Astrocyte (in vitro differentiated cells and primary cell): ENCODE measurements at places on chromosomes 6 and 20.

- H3K36me3 ChIP-seq: no peaks in the 10 kb centered on the region
- no peaks in the 10 kb centered on the region for H3K27me3 ChIP-seq
- DNase-seq: peak; percentile 3
- peak overlapping the region; percentile 5 for H3K27ac ChIP-seq
Measured at GRCh38 chr6:103893141-103893581, 966.6 kb downstream of the HACE1 start.

GRCh38 chr6:165222315-165223025, 86.9 kb downstream of the C6orf118 start:
- H3K27ac ChIP-seq: no peak overlapping the region
- no peaks in the 10 kb centered on the region for H3K4me1 ChIP-seq
- no peaks in the 10 kb centered on the region for H3K27me3 ChIP-seq
- no peaks in the 10 kb centered on the region for H3K36me3 ChIP-seq
- H3K4me3 ChIP-seq: no peak overlapping the region
- no peak for DNase-seq

GRCh38 chr6:89430201-89430962, 2.6 kb upstream of the ANKRD6 start:
- peaks cover 9% of the 10 kb centered on the region for H3K27me3 ChIP-seq
- H3K4me1 ChIP-seq: peaks cover 13% of the 10 kb centered on the region
- no peak overlapping the region for H3K4me3 ChIP-seq
- no peak overlapping the region for H3K27ac ChIP-seq
- DNase-seq: peak; percentile 52
- H3K36me3 ChIP-seq: no peaks in the 10 kb centered on the region

GRCh38 chr6:103675807-103676406, 1183.8 kb downstream of the HACE1 start:
- H3K4me3 ChIP-seq: no peak overlapping the region
- H3K27ac ChIP-seq: no peak overlapping the region
- H3K4me1 ChIP-seq: no peaks in the 10 kb centered on the region
- no peaks in the 10 kb centered on the region for H3K27me3 ChIP-seq
- no peaks in the 10 kb centered on the region for H3K36me3 ChIP-seq

- H3K27ac ChIP-seq: no peak overlapping the region
- H3K36me3 ChIP-seq: no peaks in the 10 kb centered on the region
- H3K4me3 ChIP-seq: no peak overlapping the region
Measured at GRCh38 chr20:38116409-38117165, 48.5 kb downstream of the TGM2 start.

DNA sequence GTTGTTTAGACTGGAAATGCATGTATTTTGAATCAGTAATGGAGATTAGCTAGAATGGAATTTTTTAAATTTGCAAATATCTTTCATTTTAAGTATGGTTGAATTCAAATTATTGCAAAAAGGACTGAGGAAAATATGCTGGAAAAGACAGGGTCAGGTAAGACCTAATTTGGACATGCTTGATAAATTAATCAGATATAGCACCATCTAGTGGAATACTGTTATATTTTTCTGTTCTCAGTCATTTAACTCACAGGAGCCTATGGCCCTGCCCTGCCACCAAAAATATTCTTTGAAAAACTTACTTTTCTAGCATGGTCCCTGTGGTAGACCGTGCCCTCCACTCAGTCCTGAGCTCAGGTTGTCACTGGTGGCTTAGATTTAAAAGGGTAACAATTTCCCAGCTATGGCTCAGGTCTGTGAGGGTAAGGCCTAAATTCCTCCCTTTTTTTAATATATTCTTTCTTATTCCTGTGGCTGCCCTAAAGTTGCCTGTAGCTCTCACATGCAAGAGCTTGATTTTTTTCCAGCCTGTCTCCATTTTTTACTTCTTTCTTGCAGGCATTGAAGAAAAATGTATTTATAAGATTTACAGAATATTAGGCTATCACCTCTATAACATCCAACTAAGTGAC, 25.3 kb upstream of the KIAA1586 start:
- H3K4me3 ChIP-seq: no peak overlapping the region
- no peaks in the 10 kb centered on the region for H3K36me3 ChIP-seq
- H3K4me1 ChIP-seq: no peaks in the 10 kb centered on the region
- peak; percentile 33 for DNase-seq
- no peak overlapping the region for H3K27ac ChIP-seq

GRCh38 chr6:34630040-34630439, 66.5 kb downstream of the ILRUN start:
- peaks cover 4% of the 10 kb centered on the region for H3K36me3 ChIP-seq
- DNase-seq: peak; percentile 96

GRCh38 chr6:152441902-152442301, 195.3 kb downstream of the SYNE1 start:
- no peak overlapping the region for H3K4me3 ChIP-seq
- no peaks in the 10 kb centered on the region for H3K36me3 ChIP-seq
- no peak for DNase-seq
- H3K27me3 ChIP-seq: no peaks in the 10 kb centered on the region

DNA sequence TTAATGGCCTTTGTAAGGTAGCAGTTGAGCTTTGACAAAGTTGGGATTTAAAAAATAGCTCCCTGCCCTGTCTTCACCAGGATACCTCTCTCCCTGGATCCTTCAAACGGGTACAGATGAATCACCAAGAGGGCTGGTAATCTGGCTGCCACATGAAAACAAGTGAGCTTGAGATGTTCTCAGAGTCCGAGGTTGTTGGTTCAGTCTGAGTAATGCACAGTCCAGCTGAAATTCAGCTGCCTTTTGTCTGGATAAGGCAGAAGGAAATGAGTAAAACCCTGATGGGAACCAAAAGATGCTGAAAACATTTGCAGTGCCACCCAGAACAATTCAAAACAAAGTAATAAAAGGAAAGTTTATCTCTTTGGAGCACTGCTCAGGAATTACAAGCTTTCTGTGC, 86.8 kb downstream of the GJA1 start:
- peak overlapping the region; percentile 29 for H3K4me3 ChIP-seq
- peak; percentile 97 for DNase-seq
- peaks cover 46% of the 10 kb centered on the region for H3K4me1 ChIP-seq
- H3K27me3 ChIP-seq: no peaks in the 10 kb centered on the region
- H3K27ac ChIP-seq: peak overlapping the region; percentile 100

- no peaks in the 10 kb centered on the region for H3K27me3 ChIP-seq
- no peak overlapping the region for H3K27ac ChIP-seq
- no peaks in the 10 kb centered on the region for H3K36me3 ChIP-seq
- DNase-seq: no peak
- H3K4me3 ChIP-seq: no peak overlapping the region
Measured at GRCh38 chr6:53878808-53879207, 84.0 kb downstream of the LRRC1 start.

DNA sequence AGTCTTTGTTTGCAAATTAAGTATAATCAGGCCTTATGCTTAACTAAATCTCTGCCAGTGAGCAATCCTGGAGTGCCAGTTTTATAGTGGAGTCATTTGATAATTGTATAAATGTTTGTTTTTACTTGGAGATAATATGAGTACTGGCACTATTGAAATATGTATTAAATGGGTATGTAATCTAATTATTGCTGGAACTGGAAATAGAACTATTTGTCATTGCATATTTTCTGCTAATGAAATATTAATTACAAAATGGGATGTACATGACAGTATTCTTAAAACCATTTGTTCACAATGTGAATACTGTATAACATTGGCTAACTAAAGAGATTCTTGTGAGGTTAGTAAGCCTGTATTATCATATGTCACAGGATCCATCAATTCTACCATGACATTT, 20.5 kb upstream of the LMBRD1 start:
- no peaks in the 10 kb centered on the region for H3K36me3 ChIP-seq
- no peak overlapping the region for H3K4me3 ChIP-seq
- no peak overlapping the region for H3K27ac ChIP-seq
- DNase-seq: no peak
- H3K27me3 ChIP-seq: no peaks in the 10 kb centered on the region
- H3K4me1 ChIP-seq: no peaks in the 10 kb centered on the region

DNA sequence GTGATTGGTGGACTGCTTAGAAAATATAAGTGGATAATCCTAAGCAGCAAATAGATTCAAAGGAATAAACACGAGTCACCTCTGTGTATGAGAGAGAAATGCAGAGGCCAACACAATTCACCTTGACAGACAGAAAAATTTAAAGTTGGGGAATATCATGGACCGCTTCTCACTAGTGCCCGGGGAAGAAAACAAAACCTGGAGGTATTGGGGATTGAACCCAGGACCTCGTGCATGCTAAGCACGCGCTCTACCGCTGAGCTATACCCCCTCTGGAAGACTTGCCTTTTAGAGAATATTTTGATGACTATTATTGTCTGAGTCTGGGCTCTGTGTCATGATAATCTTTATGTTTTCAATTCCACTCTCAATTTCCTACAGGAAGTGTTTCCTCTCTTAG, 111.9 kb downstream of the TRIM27 start:
- no peak overlapping the region for H3K4me3 ChIP-seq
- H3K27ac ChIP-seq: no peak overlapping the region
- no peaks in the 10 kb centered on the region for H3K36me3 ChIP-seq
- peaks cover 6% of the 10 kb centered on the region for H3K4me1 ChIP-seq
- DNase-seq: peak; percentile 4
- H3K27me3 ChIP-seq: peaks cover 67% of the 10 kb centered on the region

GRCh38 chr20:49964964-49965780, 17.6 kb upstream of the SNAI1 start:
- H3K36me3 ChIP-seq: no peaks in the 10 kb centered on the region
- no peak overlapping the region for H3K4me3 ChIP-seq
- peaks cover 10% of the 10 kb centered on the region for H3K4me1 ChIP-seq
- no peak for DNase-seq
- H3K27me3 ChIP-seq: no peaks in the 10 kb centered on the region

DNA sequence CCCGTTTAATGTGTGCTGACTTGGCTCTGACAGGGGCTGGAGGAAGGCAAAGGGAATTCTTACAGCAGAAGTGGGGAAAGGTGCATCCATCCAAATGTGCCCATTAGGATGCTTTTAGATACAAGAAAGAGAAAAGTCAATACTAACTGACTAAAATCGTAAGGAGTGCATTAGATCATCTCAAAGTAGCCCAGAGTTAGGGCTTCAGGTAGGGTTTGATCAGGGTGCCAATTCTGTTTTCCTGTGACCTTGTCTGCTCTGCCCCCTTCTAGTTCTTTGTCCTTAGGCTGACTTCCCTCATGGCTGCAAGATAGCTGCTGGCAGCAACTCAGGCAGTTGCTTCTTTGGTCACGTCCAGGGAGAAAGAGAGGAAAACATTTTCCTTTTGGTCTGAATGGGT, 240.8 kb downstream of the CDC5L start:
- no peak overlapping the region for H3K27ac ChIP-seq
- no peaks in the 10 kb centered on the region for H3K36me3 ChIP-seq
- no peaks in the 10 kb centered on the region for H3K27me3 ChIP-seq
- no peak for DNase-seq
- peaks cover 11% of the 10 kb centered on the region for H3K4me1 ChIP-seq

GRCh38 chr6:10210052-10210451, 204.8 kb downstream of the TFAP2A start:
- no peak overlapping the region for H3K4me3 ChIP-seq
- H3K4me1 ChIP-seq: no peaks in the 10 kb centered on the region
- H3K36me3 ChIP-seq: no peaks in the 10 kb centered on the region

- no peak overlapping the region for H3K27ac ChIP-seq
- peak overlapping the region; percentile 90 for H3K4me3 ChIP-seq
- DNase-seq: no peak
- no peaks in the 10 kb centered on the region for H3K27me3 ChIP-seq
- H3K36me3 ChIP-seq: no peaks in the 10 kb centered on the region
Measured at GRCh38 chr6:75282706-75283105, 1.9 kb downstream of the TMEM30A start.

- DNase-seq: peak; percentile 51
- H3K4me1 ChIP-seq: peaks cover 25% of the 10 kb centered on the region
- peak overlapping the region; percentile 95 for H3K27ac ChIP-seq
- H3K36me3 ChIP-seq: no peaks in the 10 kb centered on the region
Measured at GRCh38 chr20:54140067-54140466, 33.7 kb downstream of the CYP24A1 start.

GRCh38 chr6:149852180-149852579, 12.0 kb downstream of the LRP11 start:
- no peaks in the 10 kb centered on the region for H3K36me3 ChIP-seq
- peaks cover 51% of the 10 kb centered on the region for H3K4me1 ChIP-seq
- H3K4me3 ChIP-seq: no peak overlapping the region
- H3K27ac ChIP-seq: peak overlapping the region; percentile 44
- DNase-seq: peak; percentile 76

DNA sequence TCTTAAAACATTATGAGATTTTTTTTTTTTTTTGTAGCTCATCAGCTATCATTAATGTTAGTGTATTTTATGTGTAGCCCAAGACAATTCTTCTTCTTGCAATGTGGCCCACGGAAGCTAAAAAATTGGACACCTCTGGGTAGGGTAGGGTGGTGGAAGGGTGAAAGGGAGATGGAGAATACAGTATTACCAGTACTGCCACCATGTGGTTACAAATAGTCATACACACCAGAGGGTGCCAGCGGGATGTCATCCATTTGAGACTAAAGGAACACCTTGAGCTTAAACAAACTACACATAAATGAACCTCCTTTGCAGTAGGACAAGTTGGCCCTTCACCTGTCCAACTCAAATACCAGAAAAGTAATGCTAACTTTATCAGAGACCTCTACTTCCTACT, 601.9 kb downstream of the HTR1B start:
- no peak overlapping the region for H3K27ac ChIP-seq
- H3K4me3 ChIP-seq: no peak overlapping the region
- no peaks in the 10 kb centered on the region for H3K36me3 ChIP-seq
- H3K4me1 ChIP-seq: no peaks in the 10 kb centered on the region
- no peaks in the 10 kb centered on the region for H3K27me3 ChIP-seq
- DNase-seq: no peak

DNA sequence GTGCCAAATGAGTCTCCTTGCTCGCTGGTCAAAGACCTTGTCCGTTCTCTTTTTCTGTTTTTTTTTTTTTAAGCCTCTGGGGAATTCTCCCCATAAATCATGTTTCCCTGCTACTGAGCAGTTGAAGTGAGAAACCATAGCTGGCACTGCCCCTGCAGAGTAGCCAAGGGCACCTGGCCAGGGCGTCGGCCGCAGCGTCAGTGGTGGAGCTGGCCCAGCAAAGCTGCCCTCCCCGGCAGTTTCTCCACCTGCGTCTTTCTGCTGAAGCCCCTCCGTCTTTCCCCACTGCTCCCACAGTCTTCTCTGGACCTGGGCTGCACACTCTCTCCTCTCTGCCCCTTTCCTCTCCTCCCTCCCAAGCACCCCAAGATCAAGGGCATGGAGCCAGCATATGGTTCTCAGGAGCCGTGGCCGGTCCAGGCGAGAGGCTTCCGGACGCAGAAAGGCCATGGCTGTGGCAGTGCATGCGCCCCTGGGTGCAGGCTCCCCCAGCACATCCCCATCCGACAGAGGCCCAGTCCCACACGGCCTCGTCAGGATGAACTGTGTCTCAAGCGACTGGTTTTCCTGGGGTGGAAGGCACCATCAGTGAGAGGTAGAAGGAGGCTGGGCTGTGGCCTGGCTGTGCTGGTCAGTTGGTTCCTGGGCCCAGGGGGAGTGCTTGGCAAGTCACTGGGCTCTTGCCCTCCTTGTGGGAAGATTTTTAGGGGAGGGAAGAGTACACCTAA, 218.1 kb downstream of the ERMARD start:
- no peak overlapping the region for H3K4me3 ChIP-seq
- no peak for DNase-seq
- no peaks in the 10 kb centered on the region for H3K27me3 ChIP-seq
- H3K27ac ChIP-seq: no peak overlapping the region
- H3K4me1 ChIP-seq: no peaks in the 10 kb centered on the region
